ENCODE measurements at places on chromosomes 12 and 14.

- no peak for DNase-seq
Observed at GRCh38 chr12:3795492-3796133, 42.7 kb upstream of the CRACR2A start.

GRCh38 chr12:69431591-69432222, 38.5 kb upstream of the FRS2 start:
- DNase-seq = no peak

DNA sequence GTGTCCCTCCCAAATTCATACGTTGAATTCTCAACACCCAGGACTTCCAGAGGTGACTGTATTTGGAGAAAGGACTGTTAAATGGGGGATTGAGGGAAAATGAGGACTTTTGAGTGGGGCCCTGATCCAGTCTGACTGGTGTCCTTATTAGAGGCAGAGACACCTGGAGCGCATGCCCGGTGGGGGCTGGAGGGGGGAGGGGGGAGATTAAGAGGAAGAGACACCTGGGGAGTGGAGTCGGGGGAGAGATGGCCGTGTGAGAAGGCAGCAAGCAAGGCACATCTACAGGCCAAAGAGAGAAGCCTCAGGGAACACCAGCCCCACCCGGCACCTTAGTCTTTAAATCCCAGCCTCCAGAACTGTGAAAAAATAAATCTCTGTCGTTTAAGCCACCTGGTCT, 209.7 kb downstream of the SLC41A2 start:
- DNase-seq = no peak

DNA sequence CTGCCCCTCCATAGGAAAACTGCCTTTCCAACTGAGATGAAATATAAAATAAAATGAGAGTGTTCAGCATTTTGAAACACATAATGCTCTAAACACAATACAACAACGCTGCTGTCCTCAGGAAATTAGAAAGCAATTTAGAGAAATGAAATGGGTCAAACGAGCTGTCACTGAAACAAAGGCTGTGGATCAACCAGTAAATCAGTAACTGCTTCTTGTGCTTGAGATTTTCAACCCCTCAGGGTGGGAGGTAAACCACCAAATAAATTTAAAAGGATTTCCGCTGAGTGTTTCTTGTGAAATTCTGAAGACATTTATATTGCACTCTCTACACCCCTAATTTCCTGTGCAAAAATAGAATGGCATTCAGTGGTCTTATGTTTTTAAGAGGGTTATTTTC, 657.1 kb upstream of the SEL1L start:
- DNase-seq = no peak

GRCh38 chr12:55034218-55034617, 14.4 kb downstream of the NEUROD4 start:
- DNase-seq = no peak

- no peak for DNase-seq
Observed at GRCh38 chr12:400828-401227, 616 bp upstream of the CCDC77 start.

GRCh38 chr14:50816395-50817047, 14.4 kb downstream of the NIN start:
- DNase-seq = no peak

DNA sequence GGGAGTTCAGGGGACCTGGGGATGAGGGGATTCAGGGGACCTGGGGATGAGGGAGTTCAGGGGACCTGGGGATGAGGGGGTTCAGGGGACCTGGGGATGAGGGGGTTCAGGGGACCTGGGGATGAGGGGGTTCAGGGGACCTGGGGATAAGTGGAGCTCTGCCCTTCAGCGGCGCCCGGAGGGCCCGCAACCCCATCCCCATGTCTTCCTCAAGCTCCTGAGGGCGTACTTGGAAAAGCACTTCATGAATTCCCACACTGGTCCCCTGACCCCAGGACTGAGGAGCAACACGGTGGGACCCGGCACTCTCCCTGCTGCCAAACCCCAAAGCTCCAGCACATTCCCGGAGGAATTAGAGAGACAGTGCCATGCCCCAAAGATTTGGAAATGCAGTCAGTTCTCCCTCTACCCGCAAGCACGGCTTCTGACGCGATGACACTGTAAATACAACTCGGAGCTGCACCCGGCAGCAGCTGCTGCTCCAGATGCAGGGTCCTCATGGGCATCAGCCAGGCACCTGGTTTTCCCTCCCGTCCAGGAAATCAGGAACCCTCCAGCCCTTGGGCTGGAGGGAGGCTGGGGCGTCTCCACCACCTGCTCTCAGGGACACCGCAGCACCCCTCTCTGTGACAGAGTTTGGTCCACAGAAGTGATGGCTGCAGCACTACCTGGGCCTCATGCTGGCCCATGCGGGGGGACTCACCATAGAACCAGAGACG, 32.8 kb upstream of the C14orf180 start:
- no peak for DNase-seq

DNA sequence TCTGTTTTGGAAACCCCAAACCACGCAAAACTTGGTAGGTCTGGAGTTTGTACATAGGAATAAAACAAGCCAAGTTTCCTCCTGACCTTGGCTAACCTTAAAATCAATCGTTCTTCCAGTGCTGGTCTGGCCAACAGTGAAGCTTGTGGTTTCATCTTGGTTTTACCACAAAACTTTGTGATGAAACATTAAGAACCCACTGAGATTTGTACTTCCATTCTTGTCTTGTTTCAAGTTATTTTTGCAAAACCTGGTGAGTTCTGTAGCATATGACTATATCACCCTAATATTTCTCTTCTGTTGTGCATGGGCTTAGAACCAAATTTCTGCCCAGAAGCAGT, 26.4 kb downstream of the SIX1 start:
- DNase-seq = no peak

DNA sequence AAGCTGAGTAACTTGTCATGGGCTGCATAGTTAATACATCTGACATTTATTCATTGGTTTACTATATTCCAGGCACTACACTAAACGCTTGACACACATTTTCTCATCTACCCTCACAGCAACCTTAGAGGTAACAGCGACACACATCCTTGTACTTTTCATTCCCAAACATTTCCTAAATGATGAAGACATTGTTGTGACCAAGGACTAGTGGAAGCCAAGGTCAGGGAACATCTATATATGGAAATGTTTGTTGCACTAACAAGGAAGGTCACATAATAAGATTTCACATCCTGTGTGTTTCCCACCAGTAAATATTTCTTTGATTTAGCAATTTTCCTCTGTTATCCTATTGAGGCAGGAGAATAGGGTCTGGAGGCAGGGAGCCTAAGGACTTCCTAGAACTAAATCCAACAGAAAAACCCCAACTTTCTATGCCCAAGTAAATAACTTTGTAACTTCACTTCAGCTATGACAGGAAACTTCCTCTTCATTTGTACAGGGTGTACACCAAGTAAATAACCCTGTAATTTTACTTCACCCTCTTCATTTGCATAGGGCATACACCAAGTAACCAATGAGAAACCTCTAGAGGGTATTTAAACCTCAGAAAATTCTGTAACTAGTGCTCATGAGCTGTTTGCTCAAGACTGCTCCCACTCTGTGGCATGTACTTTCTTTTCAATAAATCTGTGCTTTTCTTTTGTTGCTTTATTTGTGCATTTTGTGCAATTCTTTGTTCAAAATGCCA, 48.4 kb downstream of the ZNF641 start:
- no peak for DNase-seq

GRCh38 chr12:115261691-115262398, 577.9 kb upstream of the TBX3 start:
- no peak for DNase-seq

GRCh38 chr12:70759161-70759918, 122.1 kb upstream of the PTPRB start:
- no peak for DNase-seq

DNA sequence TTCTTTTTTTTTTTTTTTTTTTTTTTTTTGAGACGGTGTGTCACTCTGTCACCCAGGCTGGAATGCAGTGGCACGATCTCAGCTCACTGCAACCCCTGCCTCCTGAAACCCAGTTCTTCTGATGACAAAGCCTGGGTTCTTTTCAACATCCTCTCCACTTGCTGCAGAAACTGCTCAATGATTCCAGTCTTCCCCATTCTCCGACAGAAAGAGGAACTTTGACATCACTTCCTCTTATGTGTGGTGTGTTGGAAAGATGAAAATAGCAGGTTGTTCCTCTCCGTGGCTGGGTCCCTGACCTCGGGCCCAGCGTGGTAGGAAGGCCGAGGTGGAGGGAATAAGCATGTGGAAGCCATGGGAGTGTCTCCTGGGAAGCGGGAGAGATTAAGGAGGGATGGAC, 198.4 kb downstream of the PHETA1 start:
- no peak for DNase-seq

GRCh38 chr12:29012673-29013072, 136.4 kb upstream of the FAR2 start:
- DNase-seq = no peak

- no peak for DNase-seq
Observed at GRCh38 chr12:94498073-94498472, 38.4 kb upstream of the CEP83 start.

DNA sequence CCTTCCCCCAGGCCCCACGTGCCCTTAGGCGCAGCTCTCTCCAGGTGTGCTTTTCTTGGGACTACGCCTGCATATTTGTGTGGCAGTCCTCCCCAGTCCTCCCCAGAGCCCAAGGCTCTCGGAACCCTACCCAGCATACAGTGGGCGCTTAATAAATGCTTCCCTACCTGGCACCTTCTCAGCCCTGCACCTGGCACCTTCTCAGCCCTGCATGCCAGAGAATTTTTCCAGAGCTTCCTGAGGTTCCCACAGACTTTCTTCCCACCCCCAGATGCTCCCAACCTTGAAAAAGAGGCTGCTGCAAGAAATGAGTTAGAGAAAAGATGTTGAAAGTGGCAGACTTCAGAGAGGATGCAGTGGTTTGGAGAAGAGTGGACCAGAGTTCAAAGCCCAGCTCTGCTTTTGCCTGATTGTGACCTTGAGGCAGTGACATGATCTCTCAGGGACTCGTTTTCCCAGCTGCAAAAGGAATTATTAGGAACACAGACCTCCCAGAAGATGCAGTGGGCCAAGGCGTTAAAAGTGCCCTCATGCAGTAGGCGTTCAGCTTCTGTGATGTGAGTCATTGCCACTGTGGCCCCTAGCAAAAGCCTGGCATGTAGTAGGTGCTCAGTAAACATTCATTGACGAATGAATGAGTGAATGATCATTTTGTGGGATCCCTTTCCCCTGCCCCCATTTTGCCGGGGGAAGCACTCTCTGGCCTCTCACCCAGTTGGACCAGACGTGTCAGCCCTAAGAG, 167.2 kb downstream of the PHETA1 start:
- DNase-seq = no peak

DNA sequence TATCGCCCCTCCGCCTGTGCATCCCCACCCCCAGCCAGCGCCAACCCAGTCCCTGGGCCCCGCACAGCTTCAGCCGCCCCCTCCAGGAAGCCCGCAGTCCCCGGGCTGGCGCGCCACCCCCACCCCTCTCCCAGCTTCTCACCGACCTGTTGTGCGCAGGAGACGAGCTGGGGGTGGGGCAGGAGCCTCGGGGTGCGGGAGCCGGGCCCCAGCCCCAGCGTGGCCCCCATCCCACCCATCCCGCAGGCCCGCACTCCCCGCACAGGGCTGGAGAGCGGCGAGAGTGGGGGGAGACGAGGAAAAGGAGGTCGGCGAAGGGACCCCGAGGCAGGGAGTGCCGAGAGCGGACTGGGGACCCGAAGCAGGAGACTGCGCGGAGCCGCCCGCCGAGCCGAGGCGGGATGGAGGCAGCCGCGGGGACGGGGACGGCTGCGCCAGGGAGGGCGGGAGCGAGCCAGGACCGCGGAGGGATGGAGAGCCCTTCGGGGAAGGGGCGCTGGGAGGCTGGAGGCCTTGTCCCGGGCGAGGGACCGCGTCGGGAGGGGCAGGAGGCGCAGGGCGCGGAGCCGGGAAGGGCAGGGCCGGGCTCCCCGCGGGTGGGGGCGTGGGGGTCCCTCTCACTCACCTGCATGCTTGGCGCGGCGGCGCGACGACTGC, 498 bp downstream of the PIANP start:
- no peak for DNase-seq

DNA sequence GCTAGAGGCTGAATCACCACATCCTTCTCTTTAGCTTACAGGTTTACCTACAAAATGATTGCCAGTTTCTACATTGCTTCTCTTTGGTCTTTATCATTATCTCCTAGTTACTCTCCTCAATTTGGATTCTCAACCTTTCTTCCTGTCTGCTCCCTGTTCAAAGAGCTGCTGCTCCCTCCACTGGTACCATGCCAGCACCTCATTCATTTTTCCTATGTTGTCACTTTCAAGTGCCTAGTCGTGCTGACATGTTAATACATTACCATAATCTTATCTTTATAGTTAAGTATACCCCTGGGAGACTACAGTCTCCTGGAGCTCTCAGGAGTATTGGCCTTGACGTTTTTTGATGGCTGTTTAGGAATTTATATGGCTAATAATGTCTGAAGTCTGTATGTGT, 14.2 kb downstream of the FRS2 start:
- no peak for DNase-seq
